ENCODE measurements at places on chromosomes 7 and 10.

DNA sequence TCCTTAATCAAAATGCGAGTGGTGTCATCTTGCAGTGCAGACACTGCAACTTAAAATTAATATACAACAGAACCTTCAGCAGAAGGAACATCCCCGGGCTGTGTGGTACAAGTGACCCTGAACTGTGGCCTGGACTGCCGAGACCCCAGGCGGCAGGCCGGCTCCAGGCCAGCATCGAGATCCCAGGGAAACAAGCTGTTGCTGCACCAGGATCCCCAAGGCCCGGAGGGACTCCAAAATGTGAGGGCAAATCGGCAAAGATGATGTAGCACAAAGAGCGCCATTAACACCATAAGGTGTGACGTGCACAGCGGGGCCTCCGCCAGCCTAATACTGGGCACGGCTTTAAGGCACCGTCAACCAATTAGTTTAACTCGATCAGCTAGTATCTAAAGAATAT, 73.9 kb downstream of the EBF3 start:
- no peak for DNase-seq

DNA sequence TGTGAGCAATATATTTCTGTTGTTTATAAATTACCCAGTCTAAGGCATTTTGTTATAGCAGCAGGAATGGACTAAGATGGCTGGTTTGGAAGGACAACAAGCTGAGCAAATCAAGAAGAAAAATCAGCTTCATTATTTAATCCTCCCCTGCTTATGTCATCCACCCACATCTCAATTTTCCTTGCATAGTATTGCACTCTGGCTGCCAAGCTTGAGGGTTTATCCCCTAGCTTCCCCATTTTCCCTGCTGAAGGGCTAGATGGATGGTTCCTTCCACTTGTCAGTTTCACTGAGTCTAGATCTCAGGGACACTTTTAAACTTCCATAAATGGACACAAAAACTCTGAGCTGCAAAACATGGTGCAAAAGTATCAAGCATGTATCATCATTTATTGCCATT, 75.2 kb upstream of the LAMB4 start:
- DNase-seq = no peak

GRCh38 chr7:46047581-46047980, 126.5 kb upstream of the IGFBP3 start:
- DNase-seq = no peak

GRCh38 chr7:81780914-81781693, 11.3 kb upstream of the HGF start:
- DNase-seq = no peak

GRCh38 chr7:110358028-110358427, 732.9 kb upstream of the LRRN3 start:
- no peak for DNase-seq

DNA sequence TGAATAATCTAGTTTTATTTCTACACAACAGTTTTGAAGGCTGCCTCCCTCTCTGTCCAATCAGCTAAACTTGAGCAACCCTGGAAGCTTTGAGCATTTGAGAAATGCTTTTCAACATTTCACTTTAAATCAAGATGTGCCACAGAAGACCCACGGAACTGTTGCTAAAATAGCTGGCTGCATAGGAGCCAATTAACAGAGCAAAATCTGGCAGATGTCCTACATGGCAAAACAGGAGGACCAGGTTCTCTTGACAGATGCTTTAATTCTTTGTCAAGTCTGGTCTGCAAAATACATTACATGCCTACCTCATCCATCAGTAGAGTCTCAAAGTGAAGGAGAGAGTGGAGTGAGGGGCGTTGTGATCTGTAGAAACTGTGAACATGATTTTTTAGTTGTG, 185.9 kb downstream of the DPY19L1 start:
- no peak for DNase-seq

- no peak for DNase-seq
Observed at GRCh38 chr7:97018791-97019531, 5.7 kb downstream of the DLX5 start.

DNA sequence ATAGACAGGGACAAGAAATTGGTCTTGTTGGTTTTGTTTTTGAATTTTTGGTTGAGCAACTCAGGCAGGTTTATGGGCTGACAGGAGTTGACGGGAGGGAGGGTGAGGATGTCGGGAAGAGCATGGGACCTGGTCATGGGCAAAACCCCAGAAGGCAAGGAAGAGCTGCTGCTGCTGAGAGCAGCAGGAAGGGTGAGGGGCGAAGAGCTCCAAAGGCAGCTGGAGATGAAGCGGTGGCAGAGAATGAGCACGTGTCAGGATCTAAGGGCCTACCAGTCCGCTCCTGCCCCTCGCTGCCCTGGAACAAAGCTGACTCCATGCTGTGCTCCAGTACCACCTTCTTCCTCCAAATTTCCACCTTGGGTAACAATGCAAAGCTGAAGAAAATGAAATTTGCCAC, 84.3 kb downstream of the ARHGAP22 start:
- DNase-seq = no peak

- no peak for DNase-seq
Observed at GRCh38 chr7:92560602-92561001, 29.6 kb downstream of the FAM133B start.

DNA sequence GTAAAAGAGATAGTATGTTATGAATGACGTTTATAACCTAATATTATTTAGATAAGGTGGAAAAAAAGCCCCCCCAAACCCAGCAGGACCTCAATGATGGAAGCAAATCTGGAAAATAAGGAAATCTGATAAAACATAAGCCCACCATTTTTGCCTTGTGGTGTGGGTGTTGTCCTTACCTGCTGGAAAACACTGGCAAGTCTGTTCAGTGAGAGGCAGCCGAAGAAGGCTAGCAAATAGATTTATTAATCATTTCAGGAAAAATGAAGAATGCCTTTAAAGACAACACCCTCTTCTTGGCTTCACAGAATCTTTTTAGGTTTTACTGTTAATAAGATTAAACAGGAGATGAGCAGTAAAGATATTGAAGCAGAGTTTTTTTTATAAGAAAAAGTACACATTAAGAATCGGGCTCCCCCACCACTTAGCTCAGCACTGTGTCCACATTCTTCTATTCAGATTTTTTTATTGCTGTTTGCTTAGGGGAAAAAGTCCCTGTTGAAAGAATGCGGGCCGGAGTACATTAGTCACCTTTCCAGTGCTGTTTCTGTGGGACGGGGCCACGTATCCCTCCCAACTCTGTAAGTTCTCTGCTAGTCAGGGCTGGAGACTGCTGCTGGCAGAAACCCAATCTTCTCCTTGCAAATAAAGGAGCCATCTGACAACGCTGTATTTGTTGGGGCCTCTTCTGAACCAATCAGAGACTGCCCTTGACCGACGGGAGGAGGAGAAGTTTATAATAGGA, 104.1 kb downstream of the EVX1 start:
- DNase-seq = no peak

DNA sequence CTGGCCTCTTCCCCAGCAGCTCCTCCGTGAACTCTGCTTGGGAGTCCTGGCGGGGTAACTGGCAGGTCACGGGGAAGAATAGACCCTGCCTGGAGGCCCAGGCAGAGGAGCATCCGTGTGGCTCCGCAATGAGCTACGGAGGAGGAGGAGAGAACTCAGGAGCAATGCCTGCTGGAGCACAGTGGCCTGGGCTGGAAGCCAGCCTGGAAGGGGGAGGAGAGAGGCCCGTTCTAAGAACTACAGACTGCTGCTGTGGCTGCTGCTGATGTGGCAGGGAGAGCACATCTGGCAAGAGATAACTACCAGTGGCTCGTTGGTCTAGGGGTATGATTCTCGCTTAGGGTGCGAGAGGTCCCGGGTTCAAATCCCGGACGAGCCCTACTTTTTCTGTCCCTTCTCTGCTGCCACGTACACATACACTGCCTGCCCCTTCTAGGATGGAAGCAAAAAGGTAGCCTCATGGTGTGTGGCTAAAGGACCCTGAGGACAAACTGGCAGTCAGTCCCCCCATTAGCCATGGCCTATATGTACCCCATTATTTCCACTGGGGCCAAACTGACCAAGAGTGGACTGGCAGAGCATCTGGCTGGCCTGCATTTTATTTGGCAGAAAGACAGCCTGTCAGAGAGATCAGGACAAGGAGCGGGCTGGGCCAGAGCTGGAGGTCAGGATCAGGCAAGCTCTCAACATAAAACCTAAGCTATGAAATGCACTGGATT, 7.7 kb upstream of the OPN1SW start:
- no peak for DNase-seq

- DNase-seq = no peak
Observed at GRCh38 chr10:110363572-110364411, 59.1 kb upstream of the SMNDC1 start.

- no peak for DNase-seq
Observed at GRCh38 chr7:155219947-155220769, 77.5 kb upstream of the INSIG1 start.

- DNase-seq = no peak
Observed at GRCh38 chr10:44316187-44316921, 68.5 kb downstream of the CXCL12 start.

- DNase-seq = no peak
Observed at GRCh38 chr10:91603931-91604331, 28.9 kb downstream of the PPP1R3C start.

DNA sequence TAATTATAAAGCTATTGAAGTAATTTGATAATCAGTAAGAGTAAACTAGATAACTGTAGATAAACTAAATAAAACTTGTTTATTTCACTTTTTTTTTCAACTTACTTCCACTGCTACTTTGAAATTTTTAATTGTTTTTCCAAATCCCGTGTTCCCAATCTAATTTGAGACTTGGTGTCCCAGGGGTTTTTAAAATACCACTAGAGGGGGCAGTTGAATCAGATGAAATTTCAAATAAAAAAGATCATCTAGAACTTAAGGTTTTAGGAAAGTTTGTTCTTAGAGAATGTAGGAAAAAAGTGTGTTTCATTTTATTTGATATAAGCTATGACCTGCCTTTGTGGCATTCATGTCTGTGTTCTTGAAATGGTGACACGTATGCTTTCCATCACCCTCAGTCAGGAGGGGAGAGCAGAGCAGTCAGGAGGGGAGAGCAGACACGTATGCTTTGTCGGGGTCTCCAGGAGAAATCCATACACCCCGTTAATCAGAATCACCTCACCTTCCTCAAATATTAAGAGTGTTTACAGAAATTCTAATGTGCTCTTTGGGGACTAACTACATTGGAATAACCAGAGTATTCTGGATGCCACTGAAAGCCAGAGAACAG, 49.9 kb downstream of the C10orf67 start:
- DNase-seq = no peak

- DNase-seq = no peak
Observed at GRCh38 chr10:70829543-70829942, 13.8 kb downstream of the SGPL1 start.

DNA sequence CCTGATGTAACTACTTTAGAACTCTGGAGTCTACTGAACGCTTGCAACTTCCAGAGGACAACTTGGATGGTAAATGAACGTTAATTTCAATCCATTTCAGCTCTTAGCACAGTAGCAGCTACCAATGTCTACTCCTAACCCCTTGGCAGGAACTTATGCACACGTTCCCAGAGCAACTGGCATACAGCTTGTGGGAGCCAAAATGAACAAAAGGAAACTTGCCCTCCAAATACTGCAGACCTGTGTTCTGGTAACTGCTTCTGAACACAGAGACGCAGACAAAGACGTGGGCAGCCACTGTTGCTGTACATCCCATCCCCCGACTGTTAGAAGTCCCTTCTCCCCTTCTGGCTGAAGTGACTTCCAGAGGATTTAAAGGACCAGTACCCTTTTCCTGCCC, 61.3 kb downstream of the XPNPEP1 start:
- no peak for DNase-seq

- DNase-seq = no peak
Observed at GRCh38 chr7:36127075-36127740, 25.8 kb upstream of the EEPD1 start.

- no peak for DNase-seq
Observed at GRCh38 chr7:11726001-11726793, 105.8 kb downstream of the THSD7A start.

DNA sequence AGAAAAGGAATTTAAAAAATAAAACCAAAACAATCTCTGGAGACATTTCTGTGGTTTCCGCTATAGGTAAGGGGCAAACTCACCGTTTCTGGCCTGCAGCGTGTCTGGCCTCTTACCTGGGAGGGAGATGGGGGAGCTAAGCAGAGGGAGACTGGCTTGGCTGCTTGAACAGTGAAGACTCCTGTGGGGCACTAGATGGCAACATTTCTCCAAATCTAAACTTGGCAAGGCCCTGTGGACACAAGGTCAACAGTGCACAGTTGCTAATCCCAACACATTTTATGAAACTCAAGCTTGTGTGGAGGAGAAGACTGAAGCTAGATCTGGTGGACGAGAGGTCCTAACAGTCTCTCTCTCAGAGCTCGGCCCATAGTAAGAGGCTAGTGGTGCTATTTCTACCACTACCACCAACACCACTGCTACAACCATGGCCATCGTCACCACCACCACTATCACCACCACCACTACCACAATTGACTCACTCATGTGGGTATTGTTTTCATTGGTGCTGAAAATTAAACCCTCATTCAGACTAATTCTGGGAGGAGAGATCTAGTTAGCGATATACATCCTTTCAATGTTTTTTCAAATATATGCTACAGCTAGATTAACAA, 28.4 kb upstream of the CDHR3 start:
- no peak for DNase-seq

- DNase-seq = no peak
Observed at GRCh38 chr7:44632196-44632595, 25.8 kb downstream of the OGDH start.

DNA sequence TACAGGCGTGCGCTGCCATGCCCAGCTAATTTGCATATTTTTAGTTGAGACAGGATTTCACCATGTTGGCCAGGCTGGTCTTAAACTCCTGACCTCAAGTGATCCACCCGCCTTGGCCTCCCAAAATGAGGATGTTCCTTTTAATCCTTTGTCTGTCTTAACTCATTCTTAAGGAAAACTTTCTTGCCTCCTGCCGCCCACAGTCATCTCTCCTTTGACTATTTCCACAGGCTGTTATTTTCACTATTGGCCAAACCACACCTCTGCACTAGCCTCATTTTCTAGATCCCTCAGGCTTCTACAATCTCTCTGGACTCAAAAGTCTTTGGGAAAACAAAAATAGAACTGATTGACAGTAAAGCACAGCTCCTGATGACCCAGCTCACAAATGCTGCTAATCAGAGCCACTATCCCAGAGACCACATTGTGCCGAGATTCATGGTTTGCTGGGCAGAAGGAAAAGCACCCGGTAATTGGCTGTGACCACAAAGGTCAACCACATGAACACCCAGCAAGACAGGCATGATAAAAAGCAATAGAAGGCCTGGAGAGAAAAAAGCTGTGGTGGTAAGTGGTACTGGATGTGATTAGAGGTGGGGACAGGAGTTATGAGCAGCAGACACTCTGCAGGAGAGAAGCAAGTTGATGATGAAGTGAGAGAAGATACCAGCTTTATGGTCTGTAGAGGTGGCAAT, 44.1 kb upstream of the ZNRF2 start:
- no peak for DNase-seq

GRCh38 chr7:2309889-2310331, 4.3 kb downstream of the SNX8 start:
- DNase-seq = no peak

DNA sequence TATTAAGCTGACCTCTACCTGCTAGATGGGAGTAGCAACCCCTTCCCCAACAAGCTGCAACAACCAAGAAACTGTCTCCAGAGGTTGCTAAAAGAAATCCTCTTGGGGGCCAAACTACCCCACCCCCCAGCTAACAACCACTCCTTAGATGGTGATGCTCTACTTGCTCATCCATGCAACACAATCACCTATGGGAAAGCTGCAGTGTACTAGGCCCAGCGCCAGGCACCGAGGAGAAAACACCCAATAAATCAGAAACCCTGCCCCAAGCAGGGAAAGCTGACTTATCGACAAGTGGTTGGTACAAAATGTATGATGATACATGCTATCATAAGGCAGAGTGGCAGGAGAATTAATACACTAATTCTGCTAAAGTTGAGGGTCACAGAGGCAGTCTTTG, 17.3 kb downstream of the SLC25A13 start:
- DNase-seq = no peak

- DNase-seq = no peak
Observed at GRCh38 chr10:111360260-111360925, 283.6 kb downstream of the ADRA2A start.
